ENCODE measurements at places on chromosomes 16 and 17.

- DNase-seq: no peak
Measured at GRCh38 chr17:62191390-62192361, 126.6 kb upstream of the MED13 start.

GRCh38 chr17:75102385-75102821 lies 7.4 kb upstream of the ARMC7 start:
- DNase-seq: no peak

DNA sequence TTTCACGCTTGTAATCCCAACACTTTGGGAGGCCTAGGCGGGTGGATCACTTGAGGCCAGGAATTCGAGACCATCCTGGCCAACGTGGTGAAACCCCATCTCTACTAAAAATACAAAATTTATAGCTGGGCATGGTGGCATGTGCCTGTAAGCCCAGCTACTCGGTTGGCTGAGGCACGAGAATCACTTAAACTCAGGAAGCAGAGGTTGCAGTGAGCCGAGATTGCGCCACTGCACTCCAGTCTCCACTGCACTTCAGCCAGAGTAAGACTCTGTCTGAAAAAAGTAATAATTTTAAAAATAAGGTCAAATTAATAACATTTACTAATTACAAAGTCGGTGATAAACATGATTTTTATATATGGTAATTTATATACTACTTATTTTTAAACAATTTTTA lies 155.9 kb downstream of the AXIN2 start:
- DNase-seq: no peak

- DNase-seq: no peak
Measured at GRCh38 chr17:54524501-54524900, 376.2 kb upstream of the TOM1L1 start.

DNA sequence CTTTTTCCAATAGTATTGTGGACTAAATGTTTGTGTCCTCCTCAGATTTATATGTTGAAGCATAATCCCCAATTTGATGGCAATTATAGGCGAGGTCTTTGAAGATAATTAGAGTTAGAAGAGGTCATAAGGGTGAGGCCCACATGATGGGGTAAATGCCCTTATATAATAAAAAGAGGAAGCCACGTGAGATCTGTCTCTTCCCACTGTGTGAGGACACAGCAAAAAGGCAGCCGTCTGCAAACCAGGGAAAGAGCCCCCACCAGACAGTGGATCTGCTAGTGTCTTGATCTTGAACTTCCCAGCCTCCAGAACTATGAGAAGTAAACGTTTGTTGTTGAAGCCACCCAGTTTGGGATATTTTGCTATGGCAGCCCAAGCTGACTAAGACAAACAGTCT lies 76.0 kb downstream of the LYRM1 start:
- DNase-seq: no peak

- no peak for DNase-seq
Measured at GRCh38 chr16:84803146-84803545, 16.6 kb upstream of the CRISPLD2 start.

- DNase-seq: no peak
Measured at GRCh38 chr17:66040402-66040801, 151.5 kb downstream of the CEP112 start.

GRCh38 chr16:12229759-12230594 lies 253.4 kb downstream of the SNX29 start:
- no peak for DNase-seq

GRCh38 chr17:61018938-61019337 lies 341.3 kb downstream of the BCAS3 start:
- no peak for DNase-seq

DNA sequence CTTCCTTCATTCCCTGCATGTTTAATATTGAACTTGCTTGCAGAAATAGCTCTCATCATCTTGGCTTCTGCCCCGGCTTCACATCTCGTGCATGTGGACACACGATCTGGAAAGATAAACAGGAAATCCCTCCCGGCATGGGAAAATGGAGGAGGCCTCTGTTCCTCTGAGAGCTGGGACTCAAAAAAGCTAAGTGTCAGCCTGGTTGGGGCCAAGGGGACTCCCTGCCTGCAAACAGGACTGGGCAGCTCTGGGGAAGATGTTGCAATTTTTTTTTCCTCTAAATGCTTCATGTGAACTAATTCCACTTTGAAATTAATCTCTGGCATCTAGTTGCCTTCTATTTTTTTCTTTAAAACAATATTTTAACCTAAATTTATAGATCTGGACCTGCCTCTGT lies 24.8 kb downstream of the ITPRIPL2 start:
- no peak for DNase-seq

GRCh38 chr17:73480740-73481139 lies 163.5 kb downstream of the SDK2 start:
- DNase-seq: no peak

DNA sequence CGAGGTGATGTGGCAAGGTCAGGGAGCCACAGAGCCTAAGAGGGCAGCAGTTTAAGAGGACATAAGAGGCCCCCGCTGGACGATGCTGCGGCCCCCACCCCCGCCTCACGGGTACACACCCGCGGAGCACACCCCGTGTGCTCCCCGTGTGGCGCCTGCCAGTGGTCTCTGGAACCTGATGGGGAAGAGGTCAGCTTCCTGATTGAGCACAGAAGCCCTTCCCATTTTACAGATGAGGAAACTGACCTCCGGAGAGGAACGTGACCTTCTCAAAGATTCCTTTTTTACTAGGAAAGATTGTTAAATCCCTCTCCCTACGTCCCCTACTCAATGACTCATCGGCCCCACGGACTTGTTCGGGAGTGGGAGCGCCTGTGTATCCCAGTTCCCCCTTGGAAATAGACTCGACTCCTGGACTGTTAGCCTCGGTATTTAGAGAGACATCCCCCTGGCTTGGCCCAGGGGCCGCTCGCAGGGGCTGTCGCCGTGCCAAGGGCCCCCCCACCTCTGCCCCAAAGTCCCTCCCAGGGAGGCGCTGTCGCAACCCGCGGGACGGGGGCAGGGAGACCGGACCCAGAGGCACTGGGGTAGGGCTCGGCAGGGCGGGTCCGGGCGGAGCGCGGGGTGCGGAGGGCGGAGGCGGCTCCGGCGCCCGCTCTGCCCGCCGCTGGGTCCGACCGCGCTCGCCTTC lies at the start of gene ABCC3:
Gene ABCC3 (plus strand): TSS at position 658 of the 691 bp plus-strand sequence. CDS start 56 bp downstream, outside the sequence.
- DNase-seq: no peak

GRCh38 chr16:24935336-24935735 lies 79.8 kb downstream of the ARHGAP17 start:
- no peak for DNase-seq

DNA sequence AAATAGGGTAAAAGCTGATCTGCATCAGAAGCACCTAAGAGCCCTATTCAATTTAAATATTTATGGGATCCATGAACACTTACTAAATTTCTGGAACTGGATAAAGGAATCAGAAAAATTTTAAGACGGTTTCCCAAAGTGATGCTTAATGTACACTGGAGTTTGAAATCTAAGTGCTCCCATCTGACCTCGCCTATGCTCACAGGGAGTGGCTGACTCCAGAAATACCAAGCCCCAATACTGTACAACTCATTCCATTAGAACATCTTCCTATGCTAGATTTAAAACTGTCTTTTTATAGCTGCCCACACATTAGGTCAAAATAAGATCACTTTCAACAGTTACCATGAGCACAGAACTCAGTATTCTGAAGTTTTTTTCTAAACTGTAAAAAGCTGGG lies 1214.6 kb downstream of the CDH11 start:
- DNase-seq: no peak

DNA sequence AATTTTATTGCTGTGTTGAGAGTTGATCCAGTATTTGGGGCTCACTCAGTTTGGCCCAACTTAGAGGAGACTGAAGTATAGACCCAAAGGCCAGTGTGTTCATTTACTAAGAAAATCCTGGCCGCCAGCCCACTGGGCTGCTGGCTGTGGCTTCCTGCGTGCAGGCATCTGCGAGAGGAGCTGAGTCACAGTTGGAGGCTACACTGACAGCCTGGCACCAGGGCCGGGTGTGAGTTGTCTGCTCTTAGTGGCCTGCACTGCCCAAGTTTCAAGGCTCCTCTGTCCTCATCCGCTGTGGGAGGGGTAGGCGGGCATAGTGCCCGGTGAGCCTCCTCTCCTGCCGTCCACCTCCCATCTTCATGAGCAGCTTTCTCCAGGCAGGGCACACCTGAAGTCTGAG lies 54.2 kb downstream of the PLD6 start:
- DNase-seq: no peak

DNA sequence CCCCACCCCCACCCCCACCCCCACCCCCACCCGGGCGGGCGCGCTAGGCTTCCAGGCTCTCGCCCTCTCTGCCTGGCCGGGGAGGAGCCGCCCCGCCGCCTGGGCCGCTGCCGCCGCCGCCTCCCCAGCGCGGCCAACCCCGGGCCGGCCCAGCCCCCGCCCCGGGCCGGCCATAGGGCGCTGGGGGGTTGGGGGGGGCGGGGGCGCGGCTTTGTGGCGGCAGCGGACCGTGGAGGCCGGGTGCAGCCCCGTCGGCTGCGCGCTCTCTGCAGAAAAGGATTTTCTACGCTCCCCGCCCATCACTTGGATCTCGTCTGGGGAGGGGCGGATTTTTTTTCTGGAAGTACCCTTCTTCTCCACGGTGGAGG lies 230.9 kb downstream of the MRTFB start:
- DNase-seq: no peak

DNA sequence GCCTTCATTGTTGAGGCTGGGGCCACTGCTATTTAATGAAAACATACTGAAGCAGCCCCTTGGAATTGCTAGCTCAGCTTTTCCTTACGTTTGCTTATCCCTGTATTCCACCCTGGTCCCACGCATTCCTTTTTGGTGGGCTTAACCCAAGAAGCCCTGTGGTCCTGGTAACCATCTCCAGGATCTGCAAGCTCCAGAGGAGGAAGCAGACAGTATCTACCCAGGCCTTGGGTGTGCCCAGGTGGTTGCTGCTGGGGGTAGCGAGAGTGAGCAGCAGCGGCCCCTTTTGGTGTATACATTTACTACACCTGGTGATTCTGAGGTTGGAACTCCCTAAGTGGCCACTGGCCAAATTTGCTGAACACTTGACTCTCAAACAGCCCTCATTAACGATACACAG lies 97.7 kb downstream of the CBLN1 start:
- DNase-seq: no peak

Data from stimulated activated CD8-positive, alpha-beta memory T cell treated with anti-CD3 and anti-CD28 coated beads, Interleukin-2, amount 100 ng/mL, for 1 hour (primary cell).